ENCODE measurements at places on chromosomes 1 and 21. TPM values are rescaled to one million over a fixed set of nuclear protein-coding genes. Genes with fewer than 3 reads are reported as not detected.

Gene AK4
- 18.3 TPM for total RNA-seq

Gene BARHL2
- total RNA-seq = not detected

Gene SPATA21
- not detected for total RNA-seq

Gene LRRC39
- 132 TPM for total RNA-seq

Gene FMO5
- 1.5 TPM for total RNA-seq

Gene MYOG
- 256 TPM for total RNA-seq

DNA sequence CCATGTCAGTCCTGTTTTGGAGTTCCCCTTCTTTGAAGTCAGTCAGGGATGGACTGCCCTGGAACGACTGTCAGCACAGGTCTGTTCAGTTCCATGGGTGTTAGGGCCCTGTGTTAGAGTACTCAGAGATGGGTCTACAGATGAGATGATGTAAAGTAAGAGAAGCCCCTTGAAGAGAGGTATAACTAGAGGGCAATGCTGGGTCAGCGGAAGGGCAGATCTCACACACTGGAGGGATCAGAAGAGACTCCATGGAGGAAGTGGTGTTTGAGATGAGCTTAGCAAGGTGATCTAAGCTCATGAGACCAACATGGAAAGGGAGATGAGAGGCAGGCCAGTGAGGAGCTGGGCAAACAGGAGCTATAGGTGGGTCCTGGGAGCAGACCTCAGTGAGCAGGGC lies 7.6 kb downstream of the PPFIA4 start:
- no peak for DNase-seq

DNA sequence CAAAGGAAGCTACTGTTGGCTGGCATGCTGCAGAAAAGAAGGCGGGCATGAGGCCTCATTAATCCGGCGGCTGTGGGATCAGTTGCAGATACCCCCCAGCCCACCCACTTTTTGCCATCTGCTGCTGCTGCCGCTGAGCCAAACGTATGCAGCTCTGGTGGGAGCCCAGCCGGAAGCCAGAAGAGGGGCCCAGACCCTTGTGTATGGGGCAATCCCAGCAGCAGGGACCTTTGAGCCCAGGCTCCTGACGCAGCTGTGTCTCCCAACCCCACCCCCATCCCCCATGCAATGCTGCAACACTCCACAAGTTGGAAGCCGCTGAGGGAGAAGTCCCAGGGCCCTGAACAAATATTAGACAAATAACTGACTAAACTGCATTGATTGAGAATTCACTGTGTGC lies 106.0 kb downstream of the ELAVL4 start:
- peak; percentile 3 for DNase-seq

DNA sequence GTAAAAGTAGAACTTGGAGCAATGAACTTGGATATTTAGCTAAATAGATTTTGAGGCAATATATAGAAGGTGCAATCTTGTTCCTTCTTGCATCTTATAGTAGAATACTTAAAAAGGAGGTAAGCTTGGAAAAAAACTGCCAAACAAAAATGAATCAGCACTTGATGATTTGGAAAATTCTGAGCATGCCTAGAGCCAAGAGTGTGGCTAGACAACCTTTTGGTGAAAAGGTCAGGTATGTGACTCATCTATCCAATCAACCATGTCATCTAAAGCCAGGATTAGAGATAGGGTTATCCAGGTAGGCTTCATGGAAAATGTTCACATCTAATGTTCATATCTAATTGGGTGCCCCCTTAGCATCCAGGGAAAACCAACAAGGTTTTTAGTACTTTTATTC lies 515.0 kb downstream of the COL11A1 start:
- DNase-seq = no peak

GRCh38 chr1:24437631-24438396 lies 22.2 kb downstream of the NIPAL3 start:
- DNase-seq = no peak

DNA sequence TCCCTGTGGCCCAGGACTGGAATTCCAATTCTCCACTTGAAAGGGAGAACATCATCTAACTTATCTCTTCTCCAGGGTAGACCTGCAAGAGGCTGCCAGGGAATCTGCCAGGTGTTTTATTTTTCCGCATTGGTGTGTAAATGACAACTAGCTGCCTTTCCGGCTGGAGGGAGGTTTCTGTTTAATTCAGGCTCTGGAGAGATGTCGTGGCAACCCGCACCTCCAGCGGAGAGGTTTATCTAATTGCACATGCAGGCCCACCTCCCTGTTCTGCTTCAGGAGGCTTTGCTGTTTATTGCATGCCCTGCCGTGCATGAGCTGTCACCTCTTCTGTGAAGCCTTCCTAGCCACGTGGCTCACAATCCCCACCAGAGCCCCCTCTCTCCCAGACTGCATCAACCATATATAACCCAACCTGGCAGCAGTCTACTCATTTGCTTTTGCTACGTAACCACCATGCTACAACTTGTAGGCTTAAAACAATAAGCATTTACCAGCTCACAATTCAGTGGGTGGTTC lies 151.6 kb downstream of the C1orf94 start:
- no peak for DNase-seq

DNA sequence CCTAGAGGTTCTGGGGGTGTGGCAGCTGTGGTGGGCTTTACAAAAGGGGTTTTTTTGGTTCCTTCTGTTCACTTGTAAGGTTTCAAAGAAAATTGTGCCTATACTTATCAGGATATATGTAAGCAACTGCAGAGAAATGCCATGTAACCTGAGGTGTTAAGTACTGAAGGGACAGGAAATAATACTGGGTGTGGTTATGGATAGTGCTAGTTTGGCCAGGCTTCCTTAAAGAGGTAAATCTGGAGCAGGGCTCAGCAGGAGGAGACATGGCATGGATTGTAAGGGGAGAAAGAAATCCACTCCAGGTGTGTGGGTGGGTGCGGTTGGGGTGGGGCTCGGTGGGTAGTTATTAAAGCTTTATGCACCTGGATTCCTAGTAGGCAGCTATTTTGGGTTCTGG lies 28.3 kb downstream of the KIRREL1 start:
- DNase-seq = no peak

DNA sequence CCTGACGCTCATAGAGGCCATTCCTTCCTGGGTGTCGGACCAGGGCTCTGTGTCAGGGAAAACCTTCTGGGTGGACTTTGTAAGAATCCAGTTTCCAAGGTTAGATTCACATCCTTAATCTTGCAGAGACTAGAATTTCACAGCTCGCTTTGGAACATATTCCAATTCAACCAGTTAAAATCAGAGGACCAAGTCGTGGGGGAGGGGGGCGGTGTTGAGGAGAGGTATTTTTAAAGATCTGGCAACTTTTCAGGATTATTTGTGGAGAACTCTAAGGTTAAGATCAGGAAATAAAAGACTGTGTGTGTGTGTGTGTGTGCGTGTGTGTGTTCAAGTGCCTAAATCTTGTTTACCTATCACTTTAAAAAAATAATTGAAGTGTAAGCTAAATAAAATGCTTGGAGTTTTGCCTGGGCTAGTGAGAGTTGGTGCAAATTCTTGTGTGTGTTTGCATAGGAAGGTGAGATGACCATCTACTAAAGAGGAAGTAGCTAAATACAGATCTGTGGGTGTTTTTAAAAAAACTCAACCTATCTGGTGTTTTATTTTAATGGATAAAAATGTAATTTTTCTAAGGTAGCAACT lies 21.8 kb downstream of the TENT5C start:
- no peak for DNase-seq

GRCh38 chr1:213050745-213051126 lies 305 bp upstream of the RPS6KC1 start:
- DNase-seq = no peak

DNA sequence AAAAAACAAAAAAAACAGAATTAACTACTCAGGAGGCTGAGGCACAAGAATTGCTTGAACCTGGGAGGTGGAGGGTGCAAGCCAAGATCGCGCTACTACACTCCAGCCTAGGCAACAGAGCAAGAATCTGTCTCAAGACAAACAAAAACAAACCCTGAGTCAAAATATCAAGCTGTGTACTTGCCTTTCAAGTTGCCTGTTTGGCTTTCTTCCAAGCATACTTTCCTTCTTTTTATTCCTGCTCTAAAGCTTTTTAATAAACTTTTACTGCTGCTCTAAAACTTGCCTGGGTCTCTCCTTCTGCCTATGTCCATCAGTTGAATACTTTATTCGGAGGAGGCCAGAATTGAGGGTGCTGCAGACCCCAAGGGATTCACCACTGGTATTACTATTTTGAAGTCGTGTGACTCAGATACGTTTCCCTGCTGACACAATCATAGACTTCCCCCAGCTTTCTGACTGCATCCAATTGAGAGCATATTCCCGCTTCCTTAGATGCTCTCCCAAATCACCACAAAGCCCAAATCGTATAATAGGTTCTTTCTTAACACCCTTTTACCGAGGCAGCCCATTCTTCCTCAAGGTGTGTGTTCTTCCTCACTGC lies 3.5 kb upstream of the ACBD6 start:
- DNase-seq = no peak

All from tongue (tissue), 3 donors.